ENCODE measurements at places on chromosomes 4 and X. TPM values are rescaled to one million over a fixed set of nuclear protein-coding genes. Genes with fewer than 3 reads are reported as not detected.

The GDPD2 gene
- not detected for total RNA-seq

DNA sequence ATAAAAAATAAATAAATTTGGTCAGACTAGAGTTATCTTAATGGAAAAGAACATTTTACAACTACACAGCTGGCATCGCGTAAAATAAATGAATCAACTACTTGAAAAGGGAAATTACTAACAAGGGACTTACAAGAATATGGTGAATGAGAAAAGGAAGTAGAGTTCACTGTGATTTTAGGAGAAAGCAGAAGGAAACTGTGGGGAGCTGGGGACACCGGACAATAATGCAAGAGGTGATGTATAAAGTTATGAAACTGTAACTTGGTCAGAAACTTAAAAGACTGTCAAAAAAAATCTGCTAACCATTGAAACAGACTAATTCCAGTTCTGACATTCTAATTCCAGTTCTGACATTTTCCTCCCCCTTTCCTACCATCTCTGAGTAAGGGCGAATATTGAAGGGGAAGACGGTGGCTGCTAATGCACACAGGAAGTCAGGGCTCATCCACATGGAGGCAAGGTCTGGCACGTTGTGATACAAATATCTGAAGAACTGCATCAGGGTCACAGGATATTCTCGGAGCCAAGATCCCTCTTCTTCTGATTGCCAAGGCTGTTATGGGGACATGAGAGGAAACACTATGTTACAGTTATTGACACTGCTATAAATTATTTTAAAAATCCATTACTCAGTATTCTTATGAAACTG, 170.5 kb downstream of the CDS1 start:
- no peak for DNase-seq

The PCSK1N gene
- 2.7 TPM for total RNA-seq

GRCh38 chr4:101148551-101148950, 198.8 kb downstream of the PPP3CA start:
- no peak for DNase-seq

GRCh38 chr4:186684889-186685309, 38.8 kb downstream of the FAT1 start:
- no peak for DNase-seq

DNA sequence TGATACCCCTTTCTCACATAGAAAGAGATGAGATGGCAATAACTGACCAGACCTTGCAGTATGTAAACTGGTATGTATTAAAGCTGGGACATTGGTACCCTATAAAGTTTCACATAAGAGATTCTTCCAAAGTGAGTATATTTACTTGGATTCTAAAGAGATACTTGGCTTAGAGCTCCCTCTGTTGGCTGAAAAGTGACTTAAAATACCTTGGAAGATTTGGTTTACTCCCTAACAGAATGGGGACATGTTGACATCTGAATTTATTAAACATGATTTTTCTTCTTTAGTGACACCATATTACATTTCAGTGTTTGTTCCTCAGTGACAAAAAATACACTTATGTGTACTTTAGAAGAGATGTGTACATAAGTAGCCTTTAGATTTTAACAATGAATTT, 47.9 kb upstream of the RGN start:
- no peak for DNase-seq

The SSX1 gene
- total RNA-seq = not detected

The RHOXF2 gene
- not detected for total RNA-seq

The UGT8 gene
- 0.40 TPM for total RNA-seq

GRCh38 chrX:30653415-30654131, at the start of gene GK:
TSS of gene GK (plus strand) at chrX:30653423. CDS start at chrX:30653538, 115 bp downstream.
- peak; percentile 32 for DNase-seq
